Caco-2 (cell line): ENCODE measurements at places on chromosomes 13 and 19. TPM values are rescaled to one million over a fixed set of nuclear protein-coding genes. Genes with fewer than 3 reads are reported as not detected.

- no peaks in the 10 kb centered on the region for H3K4me1 ChIP-seq
- H3K27me3 ChIP-seq: no peaks in the 10 kb centered on the region
- H3K4me3 ChIP-seq: no peak overlapping the region
- no peak for DNase-seq
- H3K36me3 ChIP-seq: no peaks in the 10 kb centered on the region
Measured at GRCh38 chr13:104868806-104869205, 1666.7 kb downstream of the EFNB2 start.

- DNase-seq: no peak
- H3K36me3 ChIP-seq: no peaks in the 10 kb centered on the region
- H3K4me1 ChIP-seq: no peaks in the 10 kb centered on the region
- H3K27ac ChIP-seq: no peak overlapping the region
- no peak overlapping the region for H3K4me3 ChIP-seq
Measured at GRCh38 chr13:94170145-94170571, 309.3 kb downstream of the DCT start.

- no peaks in the 10 kb centered on the region for H3K36me3 ChIP-seq
- H3K27me3 ChIP-seq: no peaks in the 10 kb centered on the region
- DNase-seq: no peak
- H3K4me3 ChIP-seq: no peak overlapping the region
- no peak overlapping the region for H3K27ac ChIP-seq
Measured at GRCh38 chr13:26411206-26411605, 146.3 kb upstream of the WASF3 start.

GRCh38 chr19:5246554-5247155 is 94.0 kb downstream of the PTPRS start:
- no peak overlapping the region for H3K27ac ChIP-seq
- H3K4me3 ChIP-seq: no peak overlapping the region
- no peaks in the 10 kb centered on the region for H3K36me3 ChIP-seq

DNA sequence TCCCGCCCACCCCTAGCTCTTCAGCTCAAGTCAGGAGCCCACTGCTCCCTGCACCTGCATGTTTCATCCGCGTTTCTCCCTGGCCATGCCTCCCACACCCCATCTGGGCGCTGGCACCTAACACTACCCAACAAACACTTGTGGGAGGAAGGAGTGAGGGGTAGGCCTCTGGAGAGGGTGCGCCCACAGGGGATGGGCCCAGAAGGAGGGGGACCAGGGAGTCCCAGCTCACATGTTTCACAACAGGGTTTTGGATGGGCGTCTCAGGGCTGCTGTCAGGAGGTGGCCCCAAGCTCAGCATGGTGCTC is 12.1 kb upstream of the TMEM86B start:
- H3K4me3 ChIP-seq: no peak overlapping the region
- H3K27me3 ChIP-seq: no peaks in the 10 kb centered on the region
- no peaks in the 10 kb centered on the region for H3K4me1 ChIP-seq
- peaks cover 16% of the 10 kb centered on the region for H3K36me3 ChIP-seq
- no peak overlapping the region for H3K27ac ChIP-seq
- DNase-seq: no peak

DNA sequence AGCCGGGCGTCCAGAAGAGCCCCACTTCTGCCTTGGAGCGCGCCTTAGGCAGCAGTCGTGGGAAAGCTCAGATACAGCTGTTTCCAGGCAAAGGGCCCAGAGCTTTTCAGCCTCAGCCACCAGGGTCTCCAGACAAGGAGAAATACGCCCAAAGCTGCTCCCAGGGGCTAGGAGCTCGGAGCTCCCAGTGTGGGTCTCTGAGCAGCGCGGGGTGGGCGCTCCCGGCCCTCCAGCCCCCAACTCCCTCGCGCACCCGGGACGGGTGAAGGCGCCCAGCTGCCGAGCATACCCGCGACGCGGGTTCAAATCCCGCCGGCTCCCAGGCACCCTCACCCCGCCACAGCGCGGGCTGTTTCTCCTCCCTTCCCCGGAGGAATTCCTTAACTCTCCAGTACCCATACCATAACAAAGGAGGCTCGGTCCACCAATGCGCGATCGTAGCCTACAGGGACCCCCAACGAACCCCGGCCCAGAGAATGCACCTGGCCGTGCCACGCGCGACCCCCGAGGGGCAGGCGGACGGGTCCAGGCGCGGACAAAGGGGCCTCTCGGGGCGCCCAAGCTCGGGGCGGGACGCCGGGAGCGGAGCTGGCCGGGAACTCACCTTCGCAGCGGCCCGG is 507 bp downstream of the COL4A1 start:
- no peak overlapping the region for H3K27ac ChIP-seq
- H3K4me3 ChIP-seq: no peak overlapping the region
- no peaks in the 10 kb centered on the region for H3K27me3 ChIP-seq
- peaks cover 35% of the 10 kb centered on the region for H3K4me1 ChIP-seq
- no peak for DNase-seq

DNA sequence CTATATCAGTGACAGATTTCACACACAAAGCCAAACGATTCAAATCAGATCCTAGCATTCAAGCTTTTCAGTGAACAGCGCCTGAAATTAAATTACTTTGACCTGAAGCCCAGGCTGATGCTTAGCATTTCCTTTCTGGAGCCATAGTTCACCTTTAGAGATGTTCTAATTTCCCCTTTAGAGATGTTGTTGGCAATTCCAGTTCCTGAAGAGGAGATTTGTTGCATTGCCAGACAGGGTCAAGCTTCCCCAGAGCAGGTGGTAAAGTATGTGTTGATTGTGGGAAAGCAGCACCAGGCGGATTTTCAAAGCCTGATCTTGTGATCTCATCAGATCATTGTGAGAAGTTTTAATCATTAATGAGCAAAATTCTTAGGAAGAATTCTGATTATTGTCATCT is 609.8 kb upstream of the KLF12 start:
- H3K4me1 ChIP-seq: no peaks in the 10 kb centered on the region
- H3K27me3 ChIP-seq: no peaks in the 10 kb centered on the region
- H3K4me3 ChIP-seq: no peak overlapping the region

ATP4B gene
- total RNA-seq: not detected in 2 replicates

ZNF729 gene
- not detected in 2 replicates for total RNA-seq

CEBPA gene
- 97.9 and 110 TPM in 2 replicates for total RNA-seq

ZNF382 gene
- total RNA-seq: 0.12 and 0.50 TPM in 2 replicates

FXYD3 gene
- 26.8 and 36.7 TPM in 2 replicates for total RNA-seq

TRPM4 gene
- 27.8 and 31.4 TPM in 2 replicates for total RNA-seq

KLF1 gene
- not detected in 2 replicates for total RNA-seq

OR7D2 gene
- total RNA-seq: not detected in 2 replicates
